Posterior vena cava (tissue), 2 donors: ENCODE measurements at places on chromosomes 2 and 18. TPM values are rescaled to one million over a fixed set of nuclear protein-coding genes. Genes with fewer than 3 reads are reported as not detected.

CCDC68 gene
- 2.5 TPM for total RNA-seq

ALPP gene
- total RNA-seq, result not detected

IL1RN gene
- total RNA-seq, result 3.0 TPM

EIPR1 gene
- total RNA-seq, result 16.3 TPM

PLGLB1 gene
- 1.4 TPM for total RNA-seq

WNT10A gene
- total RNA-seq, result not detected

TEX44 gene
- total RNA-seq, result not detected

BMP10 gene
- 0.65 TPM for total RNA-seq

CPS1 gene
- total RNA-seq, result 5.5 TPM

CXCR1 gene
- total RNA-seq, result 2.5 TPM

KCNF1 gene
- 0.29 TPM for total RNA-seq

LAMA1 gene
- 4.0 TPM for total RNA-seq

CLASP1 gene
- total RNA-seq, result 50.4 TPM

VWA3B gene
- 0.29 TPM for total RNA-seq

ALPI gene
- total RNA-seq, result not detected

FLACC1 gene
- total RNA-seq, result 2.4 TPM

CLEC4F gene
- 0.29 TPM for total RNA-seq

DSG4 gene
- total RNA-seq, result not detected

SOWAHC gene
- 8.8 TPM for total RNA-seq

CFAP65 gene
- not detected for total RNA-seq

AQP12B gene
- total RNA-seq, result 0.19 TPM

SNTG2 gene
- 5.2 TPM for total RNA-seq

DNER gene
- 0.67 TPM for total RNA-seq

SLC16A14 gene
- 3.3 TPM for total RNA-seq

HOXD11 gene
- total RNA-seq, result 0.32 TPM

SCN2A gene
- 1.4 TPM for total RNA-seq

TACR1 gene
- total RNA-seq, result 1.1 TPM

SNORC gene
- 1.00 TPM for total RNA-seq

SERPINB12 gene
- total RNA-seq, result not detected

SERPINB7 gene
- not detected for total RNA-seq

BIRC6 gene
- 113 TPM for total RNA-seq

GYPC gene
- total RNA-seq, result 107 TPM

TRABD2A gene
- 1.0 TPM for total RNA-seq

UPP2 gene
- total RNA-seq, result not detected

COL6A3 gene
- total RNA-seq, result 835 TPM

ZNF892 gene
- 4.8 TPM for total RNA-seq

MEP1B gene
- total RNA-seq, result not detected

TRIM54 gene
- 0.52 TPM for total RNA-seq

NYAP2 gene
- not detected for total RNA-seq

CNNM3 gene
- 6.2 TPM for total RNA-seq

LIPT1 gene
- total RNA-seq, result 5.7 TPM

LRRTM1 gene
- total RNA-seq, result 0.10 TPM

NDC80 gene
- total RNA-seq, result 0.48 TPM

NMUR1 gene
- total RNA-seq, result 5.3 TPM

COQ10B gene
- 42.9 TPM for total RNA-seq

PDE11A gene
- total RNA-seq, result 1.4 TPM

ACSL3 gene
- total RNA-seq, result 54.6 TPM

CCDC141 gene
- total RNA-seq, result 6.7 TPM

ANKRD30BL gene
- 0.14 TPM for total RNA-seq

DDX18 gene
- total RNA-seq, result 36.4 TPM

EXOC6B gene
- total RNA-seq, result 65.4 TPM

DES gene
- 7,652 TPM for total RNA-seq

TUBB8B gene
- total RNA-seq, result not detected

BOLL gene
- not detected for total RNA-seq

NAT8 gene
- total RNA-seq, result not detected

DOK6 gene
- 7.2 TPM for total RNA-seq

HDLBP gene
- 428 TPM for total RNA-seq

RESP18 gene
- total RNA-seq, result not detected

PID1 gene
- total RNA-seq, result 42.4 TPM
